ENCODE measurements at places on chromosomes 7 and 10.

DNA sequence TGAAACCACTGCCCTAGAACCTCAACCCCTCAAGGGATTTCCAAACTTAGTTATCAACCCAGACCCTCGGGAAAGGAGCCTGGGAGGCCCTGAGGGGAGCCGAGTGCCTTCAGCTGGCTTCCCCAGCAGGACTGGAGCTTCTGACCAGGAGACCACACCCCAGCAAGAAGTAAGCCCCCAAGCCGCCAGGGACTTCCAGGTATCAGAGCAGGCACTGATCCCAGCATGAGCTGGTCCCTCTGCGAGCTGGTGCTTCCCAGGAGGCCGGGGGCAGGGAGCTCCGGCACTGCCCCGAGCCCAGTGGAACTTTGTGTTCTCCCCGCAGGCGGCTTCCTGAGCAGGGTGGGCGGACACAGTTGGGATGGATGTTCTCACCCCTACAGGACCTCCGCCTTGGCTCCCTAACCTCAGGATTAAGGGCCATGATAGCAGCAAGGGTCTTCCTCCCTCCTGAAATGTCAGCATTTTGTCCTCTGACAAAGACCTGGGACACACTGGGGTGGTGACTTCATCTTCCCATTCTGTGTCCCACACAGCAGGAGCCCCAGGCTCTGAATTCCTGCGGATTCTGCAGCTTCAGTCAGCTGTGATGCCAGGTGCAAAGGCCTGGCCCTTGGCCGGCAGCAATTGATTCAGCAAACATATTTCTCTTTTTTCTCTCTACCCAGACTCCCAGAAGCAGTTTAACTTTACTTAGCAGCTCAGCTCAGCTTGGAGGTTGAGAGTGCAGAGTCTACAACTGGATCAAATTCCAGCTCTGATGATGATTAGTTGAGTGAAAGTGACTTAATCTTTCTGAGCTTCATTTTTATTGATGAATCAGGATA, 11.6 kb downstream of the ATP6V0E2 start:
- DNase-seq: no peak

DNA sequence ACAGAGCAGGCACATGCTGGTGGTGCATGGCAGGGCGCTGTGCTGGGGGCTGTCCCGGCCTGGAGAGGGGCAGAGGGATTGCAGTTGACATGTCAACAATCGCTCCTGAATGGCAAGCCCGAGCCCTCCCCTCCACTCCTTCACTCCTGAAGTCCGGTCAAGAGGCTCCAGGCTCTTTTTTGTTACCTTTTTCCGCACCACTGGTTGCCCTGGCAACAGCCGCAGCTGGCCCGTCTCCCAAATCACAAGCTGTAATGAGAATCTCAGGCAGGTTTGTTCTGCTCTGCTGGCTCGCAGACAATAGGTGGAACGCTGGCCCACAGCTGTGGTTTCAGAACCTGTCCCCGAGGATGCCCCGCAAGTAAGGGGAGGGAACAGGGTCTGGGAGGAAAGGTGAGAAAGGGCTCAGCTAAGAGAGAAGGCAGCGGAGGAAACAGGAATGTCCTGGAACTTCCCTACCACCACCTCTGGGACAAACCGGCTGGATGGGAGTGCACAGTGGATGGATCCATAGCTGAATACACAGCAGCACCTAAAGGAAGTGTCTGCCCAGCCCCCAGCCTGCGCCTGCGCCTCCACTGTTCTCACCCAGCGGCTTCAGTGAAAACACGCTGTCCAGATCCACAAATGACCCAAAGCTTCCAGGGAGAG, 58.9 kb downstream of the CALML3 start:
- DNase-seq: no peak

- DNase-seq: no peak
Measured at GRCh38 chr10:71285180-71285545, 33.9 kb upstream of the SLC29A3 start.

GRCh38 chr7:23469150-23469960, 936 bp downstream of the IGF2BP3 start:
- DNase-seq: no peak

DNA sequence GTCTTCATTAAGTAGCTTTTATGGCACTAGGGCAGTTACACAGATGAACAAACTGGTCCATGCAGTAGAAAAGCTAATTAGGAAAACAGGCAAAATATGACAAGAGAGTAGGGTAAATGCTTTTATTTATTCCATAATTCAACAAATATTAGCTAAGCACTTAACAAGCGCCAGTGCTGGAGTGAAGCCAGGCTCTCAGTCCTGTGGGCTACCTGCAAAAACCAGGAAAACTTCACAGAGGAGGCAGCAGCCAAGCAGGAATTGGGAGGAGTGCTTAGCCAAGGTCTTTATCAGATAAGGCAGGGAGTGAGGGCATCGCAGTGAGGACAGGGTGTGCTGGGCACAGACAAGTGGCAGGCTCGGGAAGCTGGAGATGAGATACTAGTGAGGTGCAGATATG, 4.9 kb upstream of the KAT6B start:
- DNase-seq: no peak

DNA sequence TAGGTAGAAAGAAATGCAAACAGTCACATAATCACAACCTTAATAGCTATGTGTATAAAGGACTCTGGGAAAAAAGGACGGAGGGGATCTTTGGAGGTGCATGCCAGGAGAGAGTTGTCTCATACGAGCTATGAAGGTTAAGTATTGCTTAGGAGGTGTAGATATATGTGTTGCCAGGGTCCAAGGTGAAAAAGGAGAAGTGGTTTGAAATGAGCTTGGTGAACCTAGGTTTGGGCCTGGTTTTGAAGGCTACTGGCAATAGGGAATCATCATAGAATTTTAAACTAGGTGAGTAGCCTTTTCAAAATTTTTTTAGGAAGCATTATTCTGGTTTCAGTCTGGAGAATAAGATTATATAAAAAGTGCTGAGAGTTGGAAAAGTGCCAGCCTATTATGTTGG, 336.8 kb downstream of the AUTS2 start:
- DNase-seq: no peak

GRCh38 chr10:71323407-71323806, 4.3 kb downstream of the SLC29A3 start:
- DNase-seq: no peak

DNA sequence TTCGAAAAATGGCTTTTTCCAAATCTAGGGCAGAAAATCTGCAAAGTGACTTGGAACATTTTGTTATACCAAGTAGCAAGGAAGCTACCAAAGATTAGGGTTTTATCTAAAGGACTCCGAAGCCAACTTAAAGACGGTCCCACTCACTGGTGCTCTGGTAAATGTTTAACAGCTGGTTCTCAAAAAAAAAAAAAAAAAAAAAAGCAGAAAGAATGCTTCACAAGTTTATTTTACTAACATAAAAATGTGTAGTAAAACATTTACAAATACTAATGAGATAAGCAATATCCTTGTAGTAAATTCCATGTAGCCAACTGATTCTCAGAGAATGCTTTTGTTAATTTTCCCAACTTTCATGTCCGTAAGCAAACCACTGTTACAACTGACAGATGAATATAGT, 38.4 kb downstream of the TAF3 start:
- DNase-seq: no peak

DNA sequence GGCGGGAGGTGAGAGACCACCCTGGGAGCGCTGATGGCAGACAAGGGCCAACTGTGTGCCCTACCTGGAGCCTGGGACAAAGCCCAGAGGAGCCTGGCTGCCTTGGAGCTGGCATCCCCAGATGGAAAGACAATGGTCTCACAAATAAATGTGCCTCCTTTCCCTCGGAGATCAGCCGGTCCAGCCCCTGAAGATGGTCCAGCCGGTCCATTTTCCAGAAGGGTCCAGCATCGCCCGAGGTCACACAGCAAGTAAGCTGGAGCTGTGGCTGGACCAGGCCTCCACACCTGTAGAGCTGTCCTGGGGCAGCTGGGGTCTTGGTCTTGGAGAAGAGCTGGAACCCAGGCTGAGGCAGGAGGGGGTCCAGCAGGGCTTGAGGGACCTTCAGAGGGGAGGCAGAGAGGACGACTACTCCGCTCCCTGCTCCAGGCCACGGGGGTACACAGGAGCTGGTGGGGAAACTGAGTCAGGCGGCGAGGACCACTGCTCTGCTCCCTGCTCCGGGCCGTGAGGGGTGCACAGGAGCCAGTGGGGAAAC, 3.6 kb downstream of the ELFN1 start:
- DNase-seq: no peak

GRCh38 chr7:56079450-56080185, 13.1 kb downstream of the PHKG1 start:
- DNase-seq: no peak

- no peak for DNase-seq
Measured at GRCh38 chr10:13351340-13351915, 3.3 kb upstream of the SEPHS1 start.

- DNase-seq: no peak
Measured at GRCh38 chr10:33136271-33136670, 178.2 kb upstream of the ITGB1 start.

DNA sequence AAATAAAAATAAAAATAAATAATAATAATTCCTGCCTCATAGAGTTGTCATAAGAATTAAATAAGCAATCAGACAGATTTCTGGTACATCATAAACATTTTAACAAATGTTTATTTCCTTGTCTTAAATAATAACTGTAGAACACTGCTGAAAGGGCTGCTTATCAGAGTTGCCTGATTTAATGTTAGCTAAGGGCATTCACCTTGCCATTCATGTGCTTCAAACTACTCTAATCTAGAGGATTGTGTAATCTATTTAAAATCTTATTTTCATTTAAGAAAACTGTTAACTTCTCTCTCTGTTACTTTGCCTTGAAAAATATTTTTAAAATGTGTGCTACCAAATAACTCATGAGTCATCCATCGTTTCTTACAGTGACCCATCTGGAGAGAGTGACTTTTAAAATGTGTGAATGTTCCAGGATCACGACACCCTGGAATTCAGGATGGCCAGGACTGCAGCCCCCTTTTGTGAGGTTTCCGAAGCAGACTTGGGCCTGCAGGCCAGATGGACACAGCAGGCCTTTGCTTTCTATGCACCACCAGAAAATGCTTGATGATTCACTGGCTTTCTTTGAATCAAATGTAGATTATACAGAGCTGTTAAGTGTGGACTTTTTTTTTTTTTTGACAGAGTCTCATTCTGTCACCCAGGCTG, 109.1 kb upstream of the TNS3 start:
- no peak for DNase-seq

- no peak for DNase-seq
Measured at GRCh38 chr7:25031432-25031831, 51.5 kb upstream of the OSBPL3 start.

DNA sequence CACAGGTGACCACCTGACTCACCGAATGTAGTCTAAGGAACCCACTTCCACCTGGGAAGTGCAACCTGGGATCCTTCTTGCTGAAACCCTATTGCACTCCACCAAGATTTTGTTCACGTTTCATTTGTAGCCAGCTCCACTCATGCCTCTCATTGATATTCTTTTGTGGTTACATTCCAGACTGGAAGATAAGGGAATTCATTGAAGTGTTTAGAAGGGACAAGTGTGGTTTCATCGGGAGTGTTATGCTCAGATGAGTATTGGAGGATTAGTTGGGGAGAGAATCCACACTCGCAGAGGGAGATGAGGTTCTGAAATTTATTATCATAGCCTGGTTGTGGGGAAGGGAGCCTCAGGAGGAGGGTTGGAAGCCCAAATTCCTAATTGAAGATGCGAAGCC, 320.4 kb downstream of the KCNMA1 start:
- DNase-seq: no peak

DNA sequence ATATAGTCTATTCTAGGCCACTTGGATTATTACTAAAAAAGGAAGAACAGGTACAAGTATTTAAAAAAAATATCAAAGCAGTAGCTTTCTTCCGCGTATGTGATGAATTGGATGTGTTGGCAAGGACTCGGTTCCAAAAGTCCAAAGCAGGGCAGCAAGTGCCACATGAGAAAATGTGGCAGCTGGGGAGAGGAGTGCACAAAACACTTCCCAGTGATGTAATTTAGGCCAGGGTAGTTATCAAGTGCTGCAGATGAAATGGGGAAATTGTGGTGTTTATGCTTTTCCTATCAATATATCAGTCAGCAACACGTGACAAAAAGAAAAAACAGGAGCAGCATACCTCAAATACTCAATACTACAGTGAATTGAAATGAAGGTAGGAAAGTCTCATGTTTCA, 7.0 kb downstream of the RHOBTB1 start:
- no peak for DNase-seq

DNA sequence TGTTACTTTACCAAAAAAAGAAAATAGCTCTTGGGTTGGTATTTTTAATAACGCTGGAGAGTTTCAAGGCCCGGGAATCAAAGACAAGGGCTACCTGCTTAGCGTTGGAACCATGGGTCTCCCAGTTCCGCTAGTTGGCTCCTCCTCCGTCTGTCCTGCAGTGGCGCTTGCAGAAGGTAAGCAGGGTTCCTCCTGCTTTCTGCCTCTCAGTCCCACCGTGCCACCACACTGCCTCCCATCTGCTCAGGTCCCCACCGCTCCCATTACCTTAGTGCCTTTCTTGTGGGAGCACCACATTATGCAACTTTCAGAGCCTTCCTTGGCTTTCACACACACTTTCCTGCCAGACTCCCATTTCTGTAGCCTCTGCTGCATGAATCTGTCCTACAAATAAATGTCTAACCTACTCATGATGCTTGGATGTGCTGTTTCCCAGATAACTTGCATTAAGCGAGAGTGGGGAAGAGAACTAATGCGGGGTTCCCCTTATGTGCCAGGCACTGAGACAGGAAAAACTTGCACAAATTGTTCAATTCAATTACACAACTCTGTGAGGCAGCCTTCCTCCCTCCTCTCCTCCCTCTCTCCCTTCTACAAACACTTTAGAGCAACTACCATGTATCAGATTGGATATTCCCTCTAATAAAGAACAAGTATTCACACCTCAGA, 124.5 kb downstream of the AOAH start:
- no peak for DNase-seq

DNA sequence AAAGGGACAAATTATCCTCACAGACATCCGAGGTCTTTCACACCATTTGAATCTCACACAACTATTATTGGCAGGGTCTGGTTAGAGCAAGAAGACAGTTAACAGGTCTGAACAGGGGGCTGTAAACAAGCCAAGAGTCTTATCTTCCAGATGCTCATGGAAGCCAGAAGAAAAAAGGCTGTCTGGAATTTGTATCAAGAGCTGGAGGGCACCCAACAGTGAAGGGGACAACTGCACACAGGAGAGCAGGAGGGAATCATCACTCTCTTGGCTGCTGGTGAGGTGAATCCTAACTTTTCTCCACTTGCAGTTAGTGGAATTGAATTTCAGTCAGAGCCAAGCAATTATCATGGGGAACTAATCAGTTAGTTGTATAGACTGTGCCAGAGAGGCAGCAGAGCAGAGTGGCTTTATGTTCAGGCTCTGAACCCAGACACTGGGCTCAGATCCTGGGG, 880.2 kb upstream of the AUTS2 start:
- no peak for DNase-seq

DNA sequence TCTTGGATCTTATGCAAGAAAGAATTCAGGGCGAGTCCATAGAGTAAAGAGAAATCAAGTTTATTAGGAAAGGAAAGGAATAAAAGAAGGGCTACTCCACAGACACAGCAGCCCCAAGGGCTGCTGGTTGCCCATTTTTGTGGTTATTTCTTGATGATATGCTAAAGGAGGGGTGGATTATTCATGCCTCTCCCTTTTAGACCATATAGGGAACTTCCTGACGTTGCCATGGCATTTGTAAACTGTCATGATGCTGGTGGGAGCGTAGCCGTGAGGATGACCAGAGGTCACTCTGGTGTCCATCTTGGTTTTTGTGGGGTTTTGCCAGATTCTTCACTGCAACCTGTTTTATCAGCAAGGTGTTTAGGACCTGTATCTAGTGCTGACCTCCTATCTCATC, 115.4 kb upstream of the CARD11 start:
- DNase-seq: no peak

- no peak for DNase-seq
Measured at GRCh38 chr7:4519819-4520520, 162.1 kb upstream of the FOXK1 start.
